ENCODE measurements at places on chromosomes 5 and 9.

GRCh38 chr9:110969971-110970386, 68.3 kb downstream of the LPAR1 start:
- DNase-seq, result no peak

DNA sequence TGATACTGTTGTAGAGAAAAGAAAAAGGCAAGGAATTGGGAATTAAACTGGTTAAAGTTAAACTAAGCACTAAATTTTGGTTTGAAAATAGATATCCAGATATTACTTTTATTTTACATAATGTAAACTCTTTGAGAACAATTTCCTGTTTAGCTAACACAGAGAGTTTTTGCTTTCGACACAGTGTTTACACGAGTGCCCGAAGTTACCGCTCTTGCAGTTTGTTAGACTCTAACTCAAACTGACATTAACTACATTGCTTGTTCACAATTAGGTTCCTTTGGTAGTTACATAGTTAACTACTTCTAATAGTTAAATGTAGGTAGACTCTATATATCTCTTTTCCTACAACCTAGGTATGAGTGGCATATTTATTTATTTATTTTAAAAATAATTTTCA, 117.1 kb upstream of the CHD1 start:
- no peak for DNase-seq

- no peak for DNase-seq
Observed at GRCh38 chr5:120499876-120500563, 35.9 kb downstream of the PRR16 start.

GRCh38 chr9:99870126-99870525, 36.3 kb upstream of the STX17 start:
- no peak for DNase-seq

- no peak for DNase-seq
Observed at GRCh38 chr5:4614088-4614487, 526.0 kb upstream of the ADAMTS16 start.

- no peak for DNase-seq
Observed at GRCh38 chr5:45411971-45412612, 284.1 kb downstream of the HCN1 start.

- DNase-seq, result no peak
Observed at GRCh38 chr5:149355688-149356087, 2.2 kb upstream of the PCYOX1L start.

- DNase-seq, result no peak
Observed at GRCh38 chr9:95666785-95667155, 150.0 kb upstream of the PTCH1 start.

- DNase-seq, result no peak
Observed at GRCh38 chr5:126801992-126802294, 25.0 kb downstream of the LMNB1 start.

GRCh38 chr5:4348423-4348822, 752.8 kb downstream of the IRX1 start:
- no peak for DNase-seq

DNA sequence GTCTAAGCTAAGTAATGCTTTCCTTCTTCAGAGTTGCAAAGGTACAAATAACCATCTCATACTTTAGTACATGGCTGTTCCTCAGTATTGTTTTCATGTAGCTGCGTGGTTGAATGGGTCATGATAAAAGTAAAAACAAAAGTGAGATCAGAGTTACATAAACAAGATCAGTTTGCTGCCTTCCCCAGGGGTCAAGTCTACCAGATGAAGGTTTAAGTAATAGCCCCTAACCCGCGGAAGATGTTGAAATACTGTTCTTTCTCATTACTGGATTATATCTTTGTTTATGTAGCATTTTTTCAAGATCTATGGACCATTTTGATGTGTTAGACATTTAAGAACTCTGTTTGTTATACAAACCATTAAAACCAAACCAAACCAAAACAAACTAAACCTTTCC, 34.1 kb upstream of the ARRDC3 start:
- DNase-seq, result no peak

DNA sequence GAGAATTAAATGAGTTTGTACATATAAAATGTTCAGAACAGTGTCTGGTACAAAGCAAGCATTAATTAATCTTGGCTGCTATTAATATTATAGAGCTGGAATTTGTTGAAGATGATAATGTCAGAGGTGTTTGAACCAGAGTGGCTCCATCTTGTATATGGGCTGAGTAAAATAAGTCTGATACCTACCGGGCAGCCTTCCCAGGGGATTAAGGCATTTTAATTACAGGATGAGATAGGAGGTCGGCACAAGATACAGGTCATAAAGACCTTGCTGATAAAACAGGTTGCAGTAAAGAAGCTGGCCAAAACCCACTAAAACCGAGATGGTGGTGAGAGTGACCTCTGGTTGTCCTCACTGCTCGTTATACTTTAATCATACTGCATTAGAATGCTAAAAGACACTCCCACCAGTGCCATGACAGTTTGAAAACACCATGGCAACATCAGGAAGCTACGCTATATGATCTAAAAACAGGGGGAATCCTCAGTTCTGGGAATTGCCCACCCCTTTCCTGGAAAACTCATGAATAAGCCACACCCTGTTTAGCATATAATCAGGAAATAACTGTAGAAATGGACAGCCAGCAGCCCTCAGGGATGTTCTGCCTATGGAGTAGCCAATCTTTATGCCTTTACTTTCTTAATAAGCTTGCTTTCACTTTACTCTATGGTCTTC, 90.2 kb downstream of the PLK2 start:
- DNase-seq, result no peak

DNA sequence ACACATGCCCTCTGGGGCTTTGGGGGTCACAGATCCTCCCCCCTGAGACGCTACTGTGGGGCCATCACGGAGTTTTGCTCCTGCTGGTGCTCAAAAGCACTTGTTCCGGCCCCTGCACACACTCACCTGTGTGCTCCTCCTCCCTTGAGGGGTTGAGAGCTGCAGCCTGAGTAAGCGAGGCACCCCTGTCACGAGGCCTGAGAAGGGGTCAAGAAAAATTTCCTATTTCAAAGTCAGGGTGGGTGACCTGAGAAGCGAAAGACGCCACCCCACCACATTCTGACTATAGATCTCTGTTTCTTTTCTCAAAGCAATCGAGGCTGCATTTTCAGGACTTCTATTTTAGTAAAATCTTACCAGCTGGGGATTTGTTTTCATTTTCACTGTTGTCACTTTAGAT, 138.5 kb downstream of the DCP2 start:
- no peak for DNase-seq

- DNase-seq, result no peak
Observed at GRCh38 chr5:122402955-122403685, 91.1 kb downstream of the SNCAIP start.

GRCh38 chr9:124257844-124258606, at the start of gene NEK6:
Gene NEK6, plus strand, starts transcription at chr9:124257949. Its CDS starts 44,016 bp downstream, at chr9:124301965.
- DNase-seq, result no peak

- no peak for DNase-seq
Observed at GRCh38 chr9:130639866-130640555, 24.4 kb upstream of the PRDM12 start.

- DNase-seq, result no peak
Observed at GRCh38 chr5:92962752-92963151, 618.3 kb downstream of the NR2F1-AS1 start.

DNA sequence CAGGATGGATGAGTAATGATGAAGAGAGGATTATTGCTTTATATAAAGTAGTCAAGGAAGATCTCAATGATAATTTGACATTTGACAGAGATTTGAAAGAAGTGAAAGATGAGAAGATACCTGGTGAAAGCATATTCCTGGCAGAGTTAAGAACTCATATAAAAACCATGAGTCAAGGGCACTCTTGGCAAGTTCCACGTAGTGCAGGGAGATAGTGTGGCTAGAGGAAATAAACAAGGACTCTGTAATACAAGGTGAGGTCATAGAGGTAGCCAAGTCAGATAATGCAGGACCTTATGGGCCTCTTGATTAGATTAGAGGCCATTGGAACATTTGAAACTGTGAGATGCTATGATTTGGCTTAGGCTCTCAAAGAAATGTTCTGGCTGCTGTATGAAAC, 72.3 kb downstream of the HCN1 start:
- no peak for DNase-seq

DNA sequence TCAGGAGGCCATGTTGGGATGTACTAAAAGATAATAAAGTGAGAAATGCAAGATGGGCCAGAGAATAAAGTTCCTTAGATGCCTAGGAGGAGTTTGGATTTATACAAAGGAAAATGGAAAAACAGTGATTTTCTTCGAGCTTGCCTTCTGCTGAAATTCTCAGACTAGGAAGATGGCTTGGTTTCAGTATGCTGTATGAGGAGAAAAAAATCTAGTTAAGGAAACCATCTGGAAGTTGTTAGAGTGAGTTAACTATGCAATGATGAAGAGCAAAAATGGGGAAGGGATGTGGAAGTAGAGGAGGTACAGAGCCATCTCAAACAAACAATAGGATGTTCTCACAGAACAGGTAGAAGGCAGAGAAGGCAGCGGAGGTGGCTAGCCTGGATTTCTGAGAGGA, 162.9 kb upstream of the FTMT start:
- no peak for DNase-seq

DNA sequence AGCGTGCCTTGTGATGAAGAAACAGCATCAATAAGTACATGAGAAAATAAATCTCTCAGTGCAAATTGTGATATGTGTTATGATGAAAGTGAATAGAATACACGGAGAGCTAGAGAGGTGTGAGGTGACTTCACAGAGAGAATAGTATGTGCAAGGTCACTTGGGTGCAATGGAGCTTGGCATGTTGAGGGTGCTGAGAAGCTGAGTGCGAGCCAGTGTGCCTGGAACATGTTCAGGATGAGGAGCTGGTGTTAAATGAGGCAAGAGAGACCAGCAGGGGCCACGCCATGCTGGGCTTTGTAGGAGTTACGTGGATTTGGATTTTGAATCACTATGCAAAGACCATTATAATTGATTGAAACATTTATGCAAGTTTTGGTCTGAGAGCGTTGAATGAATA, 12.8 kb upstream of the RPS23 start:
- no peak for DNase-seq

DNA sequence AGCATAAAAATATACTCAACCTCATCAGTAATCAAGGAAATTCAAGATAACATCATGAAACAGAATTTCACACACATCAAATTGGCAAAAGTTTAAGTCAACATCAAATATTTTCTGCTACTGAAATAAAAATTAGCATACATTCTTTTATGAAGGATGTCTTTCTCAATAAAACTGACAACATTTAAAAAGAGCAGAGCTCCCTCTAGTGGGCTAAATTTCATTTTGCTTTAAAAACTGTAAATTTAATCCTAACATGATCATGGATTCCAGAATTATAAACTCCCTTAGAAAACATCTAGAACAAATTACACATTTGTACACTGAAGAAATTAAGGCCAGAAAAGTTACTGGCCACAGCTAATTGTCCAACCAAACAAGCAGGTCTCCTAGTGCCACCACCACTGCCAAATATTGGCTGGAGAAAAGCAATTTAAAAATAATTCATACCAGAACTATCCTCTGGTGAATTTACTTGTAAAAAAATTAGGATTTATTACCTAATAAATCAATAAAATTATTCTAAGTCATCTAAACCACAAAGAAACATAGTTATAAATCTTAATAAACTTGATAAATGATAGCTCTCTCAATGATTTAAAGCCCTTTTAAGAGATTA, 31.2 kb downstream of the DEPDC1B start:
- DNase-seq, result no peak

- DNase-seq, result no peak
Observed at GRCh38 chr5:168991311-168991710, 309.6 kb downstream of the SLIT3 start.

DNA sequence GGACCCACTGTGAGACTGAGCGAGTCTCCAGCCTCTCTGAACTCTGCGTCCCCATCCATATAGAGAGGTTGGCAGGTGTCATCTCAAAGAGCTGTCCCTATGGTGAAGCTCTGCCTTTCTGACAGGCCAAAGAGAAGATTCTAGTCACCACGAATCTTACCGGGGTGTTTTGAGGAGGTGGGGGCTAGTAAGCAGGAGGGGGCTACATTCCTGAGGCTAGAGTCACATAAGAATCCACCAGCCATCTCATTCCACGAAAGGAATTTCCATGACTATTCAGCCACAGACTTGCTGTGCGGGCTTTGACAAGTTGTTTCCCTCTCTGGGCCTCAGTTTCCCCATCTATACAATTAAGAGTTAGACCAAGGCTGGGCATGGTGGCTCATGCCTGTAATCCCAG, 16.3 kb downstream of the PDGFRB start:
- DNase-seq, result no peak

DNA sequence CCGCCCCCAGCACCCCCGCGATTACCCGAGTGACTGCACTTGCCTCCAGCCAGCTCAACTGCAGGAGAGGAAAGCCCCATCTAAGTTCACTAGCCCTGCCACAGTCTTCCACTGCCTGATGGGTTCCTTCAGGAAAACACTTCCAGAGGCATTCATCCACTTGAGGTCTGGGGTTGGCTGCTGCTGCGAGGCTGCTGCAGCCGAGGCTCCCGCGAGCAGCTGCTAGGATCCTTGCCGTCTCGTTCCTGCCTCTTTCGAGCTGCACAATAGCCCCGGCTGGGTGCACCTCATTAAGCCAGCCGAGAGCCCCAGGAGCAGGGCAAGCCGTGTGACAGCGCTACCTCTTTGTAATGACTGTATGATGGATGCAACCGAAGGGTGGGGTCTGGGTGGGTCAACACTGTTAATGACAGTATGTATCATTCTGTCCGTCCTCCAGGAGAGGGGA, 24.2 kb upstream of the ELAVL2 start:
- DNase-seq, result no peak

GRCh38 chr9:9341203-9341602, 1271.6 kb downstream of the PTPRD start:
- DNase-seq, result no peak

GRCh38 chr5:118193194-118193905, 795.0 kb downstream of the DTWD2 start:
- DNase-seq, result no peak

DNA sequence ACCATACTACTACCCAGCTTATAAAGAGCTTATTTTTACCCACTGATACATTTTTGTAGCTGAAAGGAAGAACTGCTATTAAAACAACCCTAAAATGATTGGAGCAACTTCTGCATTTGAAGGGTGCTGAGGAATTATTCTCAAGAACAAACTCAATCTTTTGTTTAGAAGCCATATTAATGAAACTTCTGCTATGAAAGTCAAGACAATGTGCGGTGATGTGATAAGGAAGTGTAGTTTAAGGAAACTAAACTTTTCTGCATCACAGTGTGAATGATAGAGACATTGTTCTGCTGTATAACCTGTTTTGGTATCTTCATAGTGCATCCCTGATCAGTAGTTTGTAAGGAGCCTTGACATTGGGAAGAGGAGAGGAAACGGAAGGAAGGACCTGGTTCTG, 408.5 kb downstream of the TMEM38B start:
- no peak for DNase-seq

DNA sequence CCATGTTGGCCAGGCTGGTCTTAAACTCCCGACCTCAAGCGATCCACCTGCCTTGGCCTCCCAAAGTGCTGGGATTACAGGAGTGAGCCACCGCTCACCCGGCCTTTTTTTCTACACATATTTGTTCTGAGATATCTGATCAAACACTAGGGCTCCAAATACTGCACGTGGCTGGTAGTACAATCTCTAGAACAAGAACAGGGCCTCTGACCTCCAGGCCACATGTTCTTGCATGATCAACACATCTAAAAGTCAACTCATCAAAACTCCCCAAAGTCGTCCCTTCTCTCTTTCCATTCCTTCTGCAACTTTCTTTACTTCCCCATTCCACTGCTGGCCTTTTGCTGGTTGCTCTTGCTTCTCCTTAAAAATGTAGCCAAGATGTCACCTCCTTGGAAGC, 113.3 kb upstream of the LHFPL2 start:
- no peak for DNase-seq
